Stimulated activated CD8-positive, alpha-beta memory T cell treated with anti-CD3 and anti-CD28 coated beads, Interleukin-2, amount 100 ng/mL, for 1 hour (primary cell): ENCODE measurements at places on chromosomes 5 and 9.

GRCh38 chr9:33375841-33376321 lies 26.5 kb downstream of the AQP7 start:
- DNase-seq = no peak

DNA sequence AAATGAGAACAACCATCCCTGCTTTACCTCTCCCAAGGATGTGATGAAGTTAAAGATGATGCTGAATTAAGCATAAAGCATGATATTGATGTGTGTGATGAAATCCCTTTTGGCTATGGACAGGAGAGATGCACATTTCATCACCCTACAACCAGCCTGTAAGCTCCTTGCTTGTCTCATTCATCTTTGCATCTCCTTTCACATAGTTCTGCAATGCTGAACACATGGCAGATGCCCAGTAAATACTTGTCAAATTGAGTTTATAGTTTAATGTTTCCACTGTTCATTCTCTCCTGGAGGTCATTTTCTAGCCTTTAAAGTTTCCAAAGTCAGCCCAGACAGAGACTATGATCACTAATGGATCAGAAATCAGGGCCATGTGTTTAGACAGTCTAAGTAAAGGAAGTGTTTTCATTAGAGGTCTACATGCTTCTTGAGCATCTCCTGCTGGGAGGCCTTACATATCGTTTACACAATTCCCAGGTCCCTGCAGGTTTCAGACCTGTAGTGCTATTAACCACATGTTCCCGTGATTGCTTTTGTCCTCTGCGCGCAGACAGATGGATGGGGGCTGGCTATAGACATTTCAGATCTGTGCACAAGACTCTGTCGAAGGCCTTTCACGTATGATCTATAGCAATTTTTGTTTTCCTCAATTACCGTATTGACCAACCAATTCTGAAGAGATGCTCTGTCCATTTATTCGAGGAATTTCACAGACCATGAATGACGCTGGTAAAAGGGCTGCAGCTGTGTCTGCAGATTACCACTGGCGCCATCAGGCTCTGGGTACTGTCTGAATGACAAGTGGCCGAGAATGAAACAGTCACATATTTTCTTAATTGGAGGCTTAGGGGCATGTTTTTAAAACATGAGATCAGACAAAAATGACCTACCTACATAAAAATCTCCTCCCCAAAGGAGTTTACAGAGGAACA lies 49.0 kb upstream of the CKMT2 start:
- DNase-seq = no peak

- DNase-seq = no peak
These were observed 7.2 kb downstream of the P4HA2 start for GRCh38 chr5:132220491-132220890.

DNA sequence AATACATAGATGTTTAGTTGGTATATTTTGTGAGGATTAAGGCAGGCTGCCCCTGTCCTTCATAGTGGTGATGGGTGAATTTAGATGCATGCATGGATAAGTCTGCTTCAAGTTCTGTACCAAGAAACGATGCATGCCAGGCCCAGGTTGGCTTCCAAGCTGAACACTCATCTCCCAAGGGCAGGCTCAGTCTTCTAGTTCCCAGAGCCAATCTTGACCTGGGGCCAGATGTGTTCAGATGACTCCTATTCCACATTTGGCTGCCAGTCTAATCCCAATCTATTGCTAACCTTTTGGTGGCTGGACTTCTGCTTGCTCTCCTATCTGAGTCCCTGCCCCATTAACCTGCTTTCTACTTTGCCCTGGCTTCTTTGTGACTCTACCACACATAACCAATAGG lies 18.5 kb upstream of the SNAPC3 start:
- DNase-seq = no peak

- DNase-seq = no peak
These were observed 31.5 kb downstream of the GAPVD1 start for GRCh38 chr9:125293134-125293533.

- no peak for DNase-seq
These were observed 173.7 kb downstream of the MELK start for GRCh38 chr9:36746415-36746814.

- DNase-seq = no peak
These were observed 47.3 kb upstream of the CDKN2B start for GRCh38 chr9:22056402-22056801.

- DNase-seq = no peak
These were observed 717.7 kb downstream of the BRINP1 start for GRCh38 chr9:118651511-118651910.

GRCh38 chr9:83937861-83938455 lies 16.7 kb upstream of the KIF27 start:
- no peak for DNase-seq
